ENCODE measurements at places on chromosomes 4 and X.

DNA sequence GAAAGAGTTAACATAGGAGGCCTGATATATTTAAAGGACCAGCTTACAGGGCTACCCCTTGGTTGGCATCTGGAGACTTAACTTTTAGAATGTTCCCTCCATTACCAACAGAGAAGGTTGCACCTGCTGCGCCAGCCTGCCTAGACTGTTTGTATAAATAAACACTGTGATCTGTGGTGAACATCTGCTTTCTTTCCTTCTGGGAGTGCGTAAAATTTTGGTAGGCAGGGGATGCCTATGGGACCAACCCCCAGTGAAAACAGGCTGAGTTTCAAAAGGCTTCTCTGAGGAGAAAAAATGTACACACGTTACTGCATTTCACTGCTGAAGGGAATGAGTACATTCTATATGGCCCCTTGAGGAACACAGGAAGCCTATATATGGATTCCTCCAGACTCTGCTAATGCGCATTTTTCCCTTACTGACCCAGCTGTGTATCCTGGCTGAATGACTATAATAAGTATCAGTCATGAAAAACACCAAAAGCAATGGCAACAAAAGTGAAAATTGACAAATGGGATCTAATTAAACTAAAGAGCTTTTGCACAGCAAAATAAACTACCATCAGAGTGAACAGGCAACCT lies 13.8 kb downstream of the CENPC start:
- DNase-seq = no peak

DNA sequence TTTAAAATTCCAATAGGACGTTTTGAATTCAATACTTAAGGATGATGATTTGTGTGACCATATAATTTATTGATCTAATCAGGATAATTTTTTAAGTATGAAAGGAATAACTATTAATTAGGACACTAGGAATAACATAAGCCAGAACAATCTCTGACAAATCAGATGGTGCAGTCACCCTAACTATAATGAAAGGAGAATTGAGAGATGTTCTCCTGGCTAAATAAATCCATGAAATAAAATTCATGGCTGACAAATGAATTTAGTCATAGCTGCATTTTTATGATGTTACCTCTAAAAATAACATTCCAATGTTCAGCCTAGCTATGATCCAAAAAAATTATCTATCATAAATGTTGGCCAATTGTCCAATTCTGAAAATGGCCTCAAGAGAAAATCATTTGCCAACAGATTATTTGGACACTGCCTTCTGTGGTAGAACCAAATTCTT lies 190.6 kb upstream of the NEIL3 start:
- DNase-seq = no peak

DNA sequence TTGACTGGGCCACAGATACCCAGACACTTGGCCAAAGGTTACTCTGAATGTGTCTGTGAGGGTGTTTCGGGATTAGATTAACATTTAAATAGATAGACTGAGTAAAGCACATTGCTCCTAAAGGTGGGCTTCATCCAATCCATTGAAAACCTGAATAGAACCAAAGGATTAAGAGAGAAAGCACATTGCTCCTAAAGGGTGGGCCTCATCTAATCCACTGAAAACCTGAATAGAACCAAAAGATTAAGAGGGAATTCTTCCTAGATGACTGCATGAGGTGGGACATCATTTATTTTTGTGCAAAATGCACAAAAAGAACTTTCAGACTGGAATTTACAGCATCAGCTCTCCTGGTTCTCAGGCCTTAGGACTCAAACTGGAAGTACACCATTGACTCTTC lies 351.2 kb upstream of the PCDH10 start:
- no peak for DNase-seq

DNA sequence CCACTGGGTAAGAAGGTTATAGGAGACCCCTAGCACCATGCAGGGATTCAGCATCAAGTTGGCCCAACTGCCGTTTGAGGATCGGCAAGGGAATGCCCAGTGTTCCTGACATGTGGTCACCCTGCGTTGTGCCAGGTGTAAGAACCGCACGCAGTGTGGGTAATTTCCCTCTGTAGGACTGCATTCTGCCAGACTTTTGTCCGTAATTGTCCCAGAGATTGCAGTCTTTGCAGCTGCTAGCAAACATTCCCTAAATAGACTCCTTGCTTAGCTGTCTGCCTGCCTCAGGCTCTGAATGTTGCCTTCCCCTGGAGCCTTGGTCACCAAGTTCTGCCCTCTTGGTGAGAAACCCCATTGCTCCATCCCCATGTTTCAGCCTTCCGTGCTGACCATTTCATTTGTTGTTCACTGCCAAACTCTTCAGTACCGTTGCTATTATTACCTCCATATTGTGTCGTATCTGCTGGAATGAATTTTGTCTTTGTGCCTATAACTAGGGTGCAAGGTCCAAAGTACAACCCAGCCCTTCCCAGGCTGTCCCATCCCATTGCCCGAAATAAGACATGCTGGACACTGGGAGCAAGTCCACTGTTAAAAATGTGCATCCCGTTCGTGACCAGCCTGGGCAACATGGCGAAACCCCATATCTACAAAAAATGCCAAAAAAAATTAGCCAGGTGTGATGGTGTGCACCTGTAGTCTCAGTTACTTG lies 53.8 kb upstream of the USP9X start:
- no peak for DNase-seq

DNA sequence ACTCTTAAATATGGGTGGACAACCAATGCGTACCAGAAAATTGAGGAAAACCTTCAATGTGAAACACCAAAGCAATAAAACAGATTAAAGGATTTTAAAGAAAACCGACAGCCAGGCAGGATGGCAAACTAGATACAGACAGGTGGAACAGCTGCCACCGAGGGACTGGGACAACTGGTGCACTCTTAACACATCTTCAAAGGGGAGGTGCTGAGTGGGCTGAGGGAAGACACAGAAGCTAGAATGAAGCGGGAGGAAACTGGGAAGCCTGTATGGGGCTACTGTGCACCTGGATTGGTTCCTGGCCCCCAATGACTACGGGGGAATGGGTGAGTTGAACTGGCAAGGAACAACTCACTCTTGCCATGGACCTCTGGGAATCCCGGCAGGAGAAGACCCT lies 20.7 kb downstream of the ZNF280C start:
- no peak for DNase-seq

DNA sequence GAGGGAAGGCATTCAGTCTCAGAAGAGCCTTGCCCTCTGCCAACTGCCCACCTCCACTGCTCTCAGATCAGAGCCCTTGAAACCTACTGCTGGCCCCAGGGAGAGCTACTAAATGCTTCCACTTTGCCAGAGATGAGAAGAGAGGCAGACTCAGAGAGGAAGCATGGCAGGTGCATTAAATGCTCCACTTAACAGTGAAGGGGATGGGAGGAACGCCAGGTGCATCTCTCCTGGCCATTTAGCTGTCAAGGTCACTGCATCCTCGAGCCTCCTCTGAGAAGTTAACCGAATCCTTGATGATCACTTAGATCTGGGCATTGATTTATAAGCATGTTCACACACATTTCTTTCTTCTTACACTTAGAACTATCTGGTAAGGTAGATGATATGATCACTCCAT lies 15.0 kb downstream of the TRPC5 start:
- no peak for DNase-seq

- no peak for DNase-seq
Measured at GRCh38 chr4:158861766-158862165, 92.9 kb downstream of the FNIP2 start.

DNA sequence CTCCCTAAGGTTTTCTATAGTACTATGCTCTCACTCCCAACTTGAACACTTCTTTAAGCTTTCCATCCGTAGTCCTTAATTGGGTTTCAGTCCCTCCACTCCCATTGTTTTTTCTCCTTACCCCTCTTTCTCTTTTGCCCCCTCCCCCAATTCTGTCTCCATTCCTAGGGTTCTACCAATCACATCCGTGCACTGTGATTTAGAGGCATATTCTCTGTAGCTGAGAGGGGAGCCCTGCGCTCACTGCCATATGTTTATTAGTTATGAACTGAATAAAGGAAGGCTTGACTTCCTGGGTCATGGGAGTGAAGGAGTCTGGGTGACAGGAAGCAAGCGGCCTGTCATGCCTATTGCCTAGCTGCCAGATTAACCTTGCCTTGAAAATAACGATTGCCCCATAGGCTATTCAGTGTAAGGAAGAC lies 471 bp downstream of the MCTS1 start:
- DNase-seq = no peak

DNA sequence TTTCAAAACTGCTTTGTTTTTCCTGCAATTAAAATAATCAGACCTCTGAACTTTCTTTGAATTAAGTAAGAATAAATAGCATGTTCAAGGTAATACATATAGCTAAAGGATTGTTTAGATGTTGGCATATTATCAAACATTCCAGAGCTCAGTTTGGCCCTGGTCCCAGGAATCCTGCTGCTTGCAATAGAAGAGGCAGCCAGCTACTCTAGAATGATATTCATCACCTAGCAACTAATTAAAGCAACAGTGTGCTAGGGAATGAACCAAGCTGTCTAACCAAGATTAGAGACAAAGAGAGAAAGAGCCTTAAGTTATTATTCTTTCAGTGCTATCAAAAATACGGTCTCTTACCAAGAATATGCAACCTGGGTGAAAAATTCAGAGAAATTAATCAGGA lies 460.9 kb downstream of the GABRG1 start:
- no peak for DNase-seq

- no peak for DNase-seq
Measured at GRCh38 chr4:179634862-179635261, 2192.6 kb upstream of the AGA start.

GRCh38 chrX:13891377-13892140 lies 74.7 kb upstream of the GPM6B start:
- DNase-seq = no peak

DNA sequence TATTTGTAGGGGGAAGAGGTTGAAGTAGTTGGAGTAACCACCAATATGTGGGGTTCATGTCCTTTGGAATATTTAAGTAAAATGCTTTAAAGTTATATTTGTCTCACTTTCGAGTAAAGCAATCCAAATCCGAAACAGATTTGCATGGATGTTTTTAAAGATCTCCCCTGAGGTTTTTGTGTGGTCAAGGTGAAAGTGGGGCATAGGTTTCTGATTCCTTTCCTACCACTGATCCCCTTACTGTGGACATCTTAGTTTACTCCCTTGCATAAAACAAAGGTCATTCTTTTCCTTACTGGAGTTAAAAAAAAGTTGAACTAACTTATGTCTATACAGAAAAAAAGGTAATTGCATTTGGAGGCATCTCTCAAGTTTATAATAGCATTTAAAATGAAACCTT lies 71.9 kb upstream of the PHOX2B start:
- no peak for DNase-seq

DNA sequence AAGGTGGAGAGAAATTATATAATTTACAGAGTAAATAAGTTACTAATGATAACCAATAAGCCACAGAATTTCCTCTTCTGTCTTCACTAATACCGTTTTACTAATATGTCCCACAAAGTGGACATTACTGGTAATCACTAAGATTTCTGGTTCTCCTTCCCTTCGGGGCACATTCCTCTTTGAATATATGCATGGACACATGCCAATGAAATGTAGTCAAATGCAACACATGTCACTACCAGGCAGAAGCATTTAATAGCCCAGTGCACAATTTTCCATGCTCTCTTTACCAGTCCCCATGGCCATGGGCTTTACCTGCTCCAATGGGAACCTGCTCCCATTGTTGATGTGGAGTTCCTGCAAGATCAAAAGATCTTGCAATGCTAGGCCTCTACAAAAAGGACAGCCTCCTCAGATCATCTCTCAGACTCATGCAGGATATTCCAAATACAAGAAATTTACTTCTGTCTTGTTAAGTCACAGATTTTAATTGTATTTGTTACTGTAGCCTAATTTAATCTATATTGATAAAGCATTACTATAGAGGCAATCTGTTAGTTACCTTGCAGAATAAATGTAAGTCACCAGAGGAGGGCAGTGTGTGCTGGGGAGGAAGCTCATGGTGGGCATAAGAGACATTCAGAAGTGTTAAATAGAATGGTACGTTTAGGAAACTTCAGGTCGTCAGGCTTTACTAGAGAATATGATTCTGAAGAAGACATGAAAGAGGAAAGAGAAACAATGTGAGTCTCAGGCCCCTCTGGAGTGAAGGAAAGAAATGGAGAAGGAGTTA lies 37.1 kb upstream of the INPP4B start:
- DNase-seq = no peak

DNA sequence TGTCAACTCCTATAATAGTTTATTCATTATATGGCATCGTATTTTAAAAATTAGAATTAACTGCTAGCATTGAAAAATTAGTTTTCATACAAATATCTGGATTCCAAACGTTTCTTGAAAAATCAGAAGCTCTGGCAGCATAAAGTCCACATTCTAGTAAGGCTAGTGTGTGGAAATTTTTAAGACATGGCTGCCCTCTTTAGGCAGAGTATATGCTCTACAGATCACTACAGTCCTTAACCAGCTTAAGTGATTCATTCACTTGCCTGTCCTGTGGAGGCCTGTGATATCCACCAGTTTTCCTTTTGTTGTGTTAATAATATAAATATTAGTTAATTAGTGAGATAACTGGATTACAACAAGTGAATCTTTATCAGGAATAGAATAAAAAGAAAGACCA lies 287.2 kb downstream of the OPHN1 start:
- no peak for DNase-seq

GRCh38 chrX:69987691-69988090 lies 62.0 kb downstream of the AWAT2 start:
- DNase-seq = no peak

DNA sequence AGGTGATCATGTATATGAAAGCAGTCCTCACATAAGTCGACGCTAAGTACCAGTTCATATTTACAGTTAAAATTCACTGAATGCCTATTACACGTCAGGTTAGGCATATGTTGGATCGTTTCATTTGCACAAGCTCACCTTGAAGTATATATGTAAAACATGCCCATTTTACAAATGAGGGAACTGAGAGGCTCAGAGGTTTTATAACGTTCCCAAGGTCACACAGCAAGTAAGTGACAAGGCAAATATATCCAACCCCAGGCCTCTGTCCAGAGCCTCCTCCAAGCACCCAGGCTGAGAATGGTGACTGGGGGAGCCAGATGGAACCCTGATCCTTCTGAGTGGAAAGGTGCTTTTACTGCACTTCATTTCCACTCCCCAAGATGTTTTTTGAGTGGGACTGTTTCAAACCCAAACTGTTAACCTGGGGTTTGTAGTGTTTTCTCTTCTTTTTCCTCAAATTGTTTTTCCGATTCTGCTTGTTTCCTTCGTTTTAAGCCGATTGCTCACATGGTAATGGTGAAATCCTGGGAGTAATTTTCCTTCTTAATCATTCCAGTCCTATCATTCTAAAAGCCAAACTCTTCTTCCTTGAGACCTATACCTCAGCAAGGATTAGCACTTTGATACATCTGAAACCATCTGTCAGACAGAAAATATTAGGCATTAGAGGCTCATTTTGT lies 791 bp downstream of the SMIM20 start:
- DNase-seq = no peak

Measured in effector CD8-positive, alpha-beta T cell (primary cell).